ENCODE measurements at places on chromosomes 1 and 21.
A peak's percentile ranks its signal among the peaks of the same experiment; 100 is the strongest.

DNA sequence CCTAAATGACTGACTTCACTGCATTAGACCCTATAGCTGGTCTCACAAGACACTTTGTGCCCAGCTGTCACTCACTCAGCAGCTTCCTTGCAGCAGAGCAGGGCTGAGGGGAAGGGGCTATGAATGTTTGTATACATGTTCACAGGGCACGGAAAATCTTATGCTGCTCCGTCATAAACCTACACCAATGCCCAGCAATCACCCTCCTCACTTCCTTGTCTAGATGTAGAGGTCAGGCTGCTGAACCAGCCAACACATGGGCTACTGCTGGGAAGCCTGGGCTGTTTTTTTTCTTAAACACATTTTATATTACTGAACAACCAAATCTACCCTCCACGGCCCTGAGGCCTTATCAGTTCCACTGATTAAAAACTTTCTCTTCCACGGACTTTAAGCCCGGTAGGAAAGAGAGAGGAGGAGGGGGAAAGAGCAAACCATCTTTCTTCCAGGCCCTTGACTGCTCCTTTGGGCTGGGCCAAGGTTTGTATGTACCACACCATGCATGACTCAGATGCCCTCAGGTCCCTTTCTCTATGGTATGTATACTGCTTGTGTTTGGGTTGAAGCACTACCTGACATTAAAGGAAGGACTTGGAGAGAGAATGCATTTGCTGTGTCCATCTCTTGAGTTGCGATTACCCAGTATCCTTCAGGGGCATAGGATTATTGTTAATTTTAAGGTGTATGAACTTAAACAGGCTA lies 12.7 kb downstream of the MTFR1L start:
- DNase-seq, result no peak
- H3K4me1 ChIP-seq, result peaks cover 6% of the 10 kb centered on the region
- no peaks in the 10 kb centered on the region for H3K27me3 ChIP-seq
- peaks cover 48% of the 10 kb centered on the region for H3K36me3 ChIP-seq
- H3K4me3 ChIP-seq, result no peak overlapping the region

DNA sequence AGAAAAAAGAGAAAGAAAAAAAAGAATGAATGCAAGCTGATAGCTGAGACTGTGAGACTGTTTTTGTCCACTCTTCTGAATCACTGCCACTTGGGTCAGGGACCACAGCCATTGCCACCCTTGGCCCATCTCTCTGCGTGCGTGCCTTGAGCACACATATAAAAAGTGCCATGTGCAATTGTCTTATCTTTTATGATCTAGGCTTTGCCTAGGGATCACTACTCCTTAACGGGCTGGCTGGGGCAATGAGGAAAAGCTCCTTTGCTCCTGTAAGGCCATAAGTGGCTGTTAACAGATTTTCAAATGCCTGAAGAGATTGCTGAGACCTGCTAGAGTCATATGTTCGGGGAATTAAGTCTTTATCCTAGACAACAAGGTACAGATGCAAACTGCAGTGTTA lies 8.2 kb downstream of the SPATA46 start:
- no peaks in the 10 kb centered on the region for H3K27me3 ChIP-seq
- no peak for DNase-seq
- no peaks in the 10 kb centered on the region for H3K36me3 ChIP-seq
- no peaks in the 10 kb centered on the region for H3K4me1 ChIP-seq
- no peak overlapping the region for H3K4me3 ChIP-seq

DNA sequence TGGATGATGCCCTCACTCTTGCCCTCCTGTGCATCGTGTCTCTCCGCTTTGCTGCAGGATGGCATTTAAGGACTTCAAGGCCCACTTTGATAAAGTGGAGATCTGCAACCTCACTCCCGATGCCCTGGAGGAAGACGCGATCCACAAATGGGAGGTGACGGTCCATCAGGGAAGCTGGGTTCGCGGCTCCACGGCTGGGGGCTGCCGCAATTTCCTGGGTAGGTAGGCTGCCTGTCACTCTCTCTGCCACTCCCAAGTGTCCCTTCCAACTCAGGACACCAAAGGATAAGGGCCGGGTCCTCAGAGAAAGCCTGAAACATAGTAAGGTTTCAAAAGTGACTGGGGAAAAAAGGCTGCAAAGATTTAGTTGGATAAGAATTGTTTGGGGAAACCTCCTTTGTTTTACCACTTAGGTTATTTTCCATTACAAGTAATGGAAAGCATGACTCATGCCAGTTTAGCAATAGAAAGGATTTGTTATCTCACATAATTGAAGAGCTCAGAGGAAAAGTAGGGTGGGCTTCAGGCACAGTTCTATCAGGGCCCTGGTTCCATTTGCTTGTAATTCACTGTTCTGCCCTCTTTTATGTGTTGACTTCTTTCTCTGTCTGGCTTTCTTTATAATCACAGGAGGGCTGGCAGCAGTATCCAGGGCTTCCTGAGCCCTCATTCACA lies 31.9 kb downstream of the CAPN9 start:
- no peak for DNase-seq
- H3K36me3 ChIP-seq, result no peaks in the 10 kb centered on the region
- no peak overlapping the region for H3K27ac ChIP-seq
- H3K4me1 ChIP-seq, result no peaks in the 10 kb centered on the region
- H3K27me3 ChIP-seq, result peaks cover 14% of the 10 kb centered on the region
- no peak overlapping the region for H3K4me3 ChIP-seq

GRCh38 chr1:38657873-38658272 lies 201.7 kb downstream of the RRAGC start:
- no peak for DNase-seq
- H3K27me3 ChIP-seq, result peaks cover 15% of the 10 kb centered on the region
- H3K27ac ChIP-seq, result no peak overlapping the region
- no peaks in the 10 kb centered on the region for H3K4me1 ChIP-seq
- H3K4me3 ChIP-seq, result no peak overlapping the region

GRCh38 chr1:242856289-242856688 lies 331.8 kb upstream of the PLD5 start:
- no peaks in the 10 kb centered on the region for H3K4me1 ChIP-seq
- H3K4me3 ChIP-seq, result no peak overlapping the region
- H3K27me3 ChIP-seq, result peaks cover 2% of the 10 kb centered on the region
- no peaks in the 10 kb centered on the region for H3K36me3 ChIP-seq

GRCh38 chr21:34598931-34599400 lies 15.9 kb downstream of the RCAN1 start:
- H3K4me1 ChIP-seq, result no peaks in the 10 kb centered on the region
- H3K27me3 ChIP-seq, result no peaks in the 10 kb centered on the region
- DNase-seq, result no peak
- H3K36me3 ChIP-seq, result no peaks in the 10 kb centered on the region
- H3K27ac ChIP-seq, result no peak overlapping the region

GRCh38 chr1:231279081-231279480 lies 38.1 kb downstream of the GNPAT start:
- no peak overlapping the region for H3K4me3 ChIP-seq
- no peak overlapping the region for H3K27ac ChIP-seq
- peaks cover 32% of the 10 kb centered on the region for H3K36me3 ChIP-seq
- no peak for DNase-seq

- H3K4me3 ChIP-seq, result no peak overlapping the region
- no peak overlapping the region for H3K27ac ChIP-seq
- no peak for DNase-seq
Observed at GRCh38 chr1:25780318-25781129, 19.5 kb upstream of the SELENON start.

- peaks cover 50% of the 10 kb centered on the region for H3K27me3 ChIP-seq
- no peaks in the 10 kb centered on the region for H3K36me3 ChIP-seq
- H3K27ac ChIP-seq, result no peak overlapping the region
- no peak for DNase-seq
- peak overlapping the region; percentile 58 for H3K4me3 ChIP-seq
Observed at GRCh38 chr1:34928066-34928696, 1.3 kb downstream of the DLGAP3 start.

DNA sequence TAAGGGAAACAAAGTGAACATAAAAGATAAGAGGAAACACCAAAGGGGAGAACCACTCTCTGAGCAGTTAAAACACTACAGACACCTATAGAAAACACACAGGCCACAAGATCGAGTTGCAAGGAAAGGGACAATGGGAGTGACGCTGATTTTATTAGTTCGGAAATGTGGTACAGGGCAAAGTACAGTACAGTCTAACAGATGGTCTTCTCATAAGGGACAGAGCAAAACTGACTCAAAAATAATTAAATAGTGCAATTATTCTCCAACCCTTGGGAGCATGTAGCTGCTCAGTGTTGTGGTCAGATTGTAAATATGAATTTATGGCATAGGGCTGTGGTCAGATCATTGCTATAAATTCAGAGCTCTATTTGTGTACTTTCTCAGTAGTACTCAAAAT lies 352.0 kb downstream of the USH2A start:
- H3K4me3 ChIP-seq, result no peak overlapping the region
- no peak for DNase-seq
- H3K4me1 ChIP-seq, result no peaks in the 10 kb centered on the region
- no peaks in the 10 kb centered on the region for H3K36me3 ChIP-seq
- no peak overlapping the region for H3K27ac ChIP-seq
- no peaks in the 10 kb centered on the region for H3K27me3 ChIP-seq

DNA sequence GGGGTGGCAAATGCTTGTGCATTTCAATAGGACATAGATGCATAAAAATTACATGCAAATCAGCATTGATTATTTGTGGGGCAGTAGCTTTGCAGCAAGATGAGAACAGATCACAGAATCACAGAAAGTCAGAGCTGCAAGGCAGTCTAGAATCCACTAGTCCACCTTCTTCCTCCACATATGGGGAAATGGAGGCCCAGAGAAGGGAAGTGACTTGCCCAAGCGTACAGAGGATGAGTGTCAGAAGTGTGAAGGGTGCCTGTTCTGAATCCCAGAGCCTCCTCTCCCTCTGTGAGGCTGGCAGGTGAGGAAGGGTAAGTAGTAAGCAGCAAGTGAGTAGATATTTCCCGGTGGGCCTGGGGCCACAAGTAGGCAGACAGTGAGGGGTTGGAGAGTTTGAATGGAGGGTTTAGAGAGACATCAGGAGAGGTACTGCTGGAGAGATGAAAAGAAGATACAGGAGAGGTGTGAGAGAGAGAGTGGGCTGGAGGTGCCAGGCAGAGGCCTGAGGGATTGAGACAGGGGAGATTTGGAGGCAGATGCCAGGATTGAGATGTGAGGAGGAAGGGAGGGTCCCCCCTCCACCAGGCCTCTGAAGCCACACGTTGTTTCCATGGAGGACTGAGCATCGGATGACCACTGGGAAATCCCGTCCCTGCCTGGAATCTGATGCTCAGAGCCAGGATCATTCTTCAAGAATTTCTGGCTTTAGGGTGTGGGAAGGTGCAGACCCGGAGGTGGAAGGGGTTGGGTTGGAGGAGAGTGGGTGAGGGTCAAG lies 4.8 kb upstream of the MYOG start:
- H3K27ac ChIP-seq, result no peak overlapping the region
- H3K27me3 ChIP-seq, result peaks cover 18% of the 10 kb centered on the region
- no peaks in the 10 kb centered on the region for H3K4me1 ChIP-seq
- no peak overlapping the region for H3K4me3 ChIP-seq
- no peaks in the 10 kb centered on the region for H3K36me3 ChIP-seq

- no peak overlapping the region for H3K27ac ChIP-seq
- H3K4me3 ChIP-seq, result no peak overlapping the region
- no peaks in the 10 kb centered on the region for H3K4me1 ChIP-seq
- no peak for DNase-seq
Observed at GRCh38 chr1:229896306-229896705, 170.7 kb upstream of the GALNT2 start.

- peaks cover 10% of the 10 kb centered on the region for H3K4me1 ChIP-seq
- no peak overlapping the region for H3K4me3 ChIP-seq
- no peaks in the 10 kb centered on the region for H3K27me3 ChIP-seq
- no peaks in the 10 kb centered on the region for H3K36me3 ChIP-seq
Observed at GRCh38 chr1:168832661-168833060, 103.7 kb upstream of the DPT start.

DNA sequence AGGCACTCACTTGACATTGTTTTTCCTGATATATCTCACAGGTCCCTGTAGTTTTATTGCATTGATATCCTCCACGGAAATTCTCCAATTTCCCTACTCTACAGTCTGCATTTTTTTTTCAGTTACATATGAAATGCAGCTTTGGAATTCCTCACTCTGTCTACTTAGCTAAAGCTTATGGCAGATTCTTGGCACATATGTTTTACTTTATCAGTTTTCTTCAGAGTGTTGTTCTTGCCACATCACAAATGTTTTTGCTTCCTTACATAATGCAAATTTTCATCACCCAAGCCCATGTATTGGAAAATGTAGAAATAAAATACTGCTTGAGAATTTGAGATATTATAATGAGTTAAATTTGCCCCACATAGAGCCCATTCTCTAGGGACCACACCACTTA lies 1895.1 kb downstream of the MRPL39 start:
- no peak overlapping the region for H3K4me3 ChIP-seq
- no peak overlapping the region for H3K27ac ChIP-seq
- DNase-seq, result no peak
- H3K36me3 ChIP-seq, result no peaks in the 10 kb centered on the region

DNA sequence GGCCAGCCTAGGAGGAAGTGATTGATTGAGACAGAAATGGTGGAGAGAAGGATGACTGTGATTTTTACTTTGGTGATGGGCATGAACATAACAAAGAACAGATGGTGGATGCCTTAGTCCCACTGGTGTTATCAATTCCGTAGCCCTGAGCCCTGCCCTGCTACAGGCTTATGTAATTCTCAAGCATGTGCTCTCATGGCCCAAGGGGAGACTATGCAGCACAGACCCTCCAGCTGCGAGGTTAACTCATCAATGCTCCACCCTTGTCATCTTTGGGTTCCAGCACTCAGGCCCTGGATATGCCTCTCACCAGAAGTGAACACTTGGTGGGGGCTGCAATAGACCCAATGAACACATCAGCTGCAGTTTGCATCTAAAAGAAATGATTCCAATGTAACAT lies 62.7 kb upstream of the LRRC8D start:
- no peak for DNase-seq
- peaks cover 86% of the 10 kb centered on the region for H3K4me1 ChIP-seq
- H3K27ac ChIP-seq, result peak overlapping the region; percentile 85
- peaks cover 3% of the 10 kb centered on the region for H3K36me3 ChIP-seq
- H3K4me3 ChIP-seq, result peak overlapping the region; percentile 54

- no peaks in the 10 kb centered on the region for H3K4me1 ChIP-seq
- H3K27me3 ChIP-seq, result no peaks in the 10 kb centered on the region
Observed at GRCh38 chr1:96370757-96371156, 350.8 kb upstream of the PTBP2 start.

GRCh38 chr1:2391931-2392509 lies 379 bp downstream of the RER1 start:
- peak overlapping the region; percentile 76 for H3K27ac ChIP-seq
- peak overlapping the region; percentile 89 for H3K4me3 ChIP-seq
- H3K27me3 ChIP-seq, result no peaks in the 10 kb centered on the region
- DNase-seq, result peak; percentile 19
- peaks cover 40% of the 10 kb centered on the region for H3K4me1 ChIP-seq

- no peak for DNase-seq
- no peaks in the 10 kb centered on the region for H3K4me1 ChIP-seq
- no peaks in the 10 kb centered on the region for H3K27me3 ChIP-seq
- H3K27ac ChIP-seq, result no peak overlapping the region
- no peaks in the 10 kb centered on the region for H3K36me3 ChIP-seq
Observed at GRCh38 chr1:106817575-106817974, 238.9 kb upstream of the PRMT6 start.

DNA sequence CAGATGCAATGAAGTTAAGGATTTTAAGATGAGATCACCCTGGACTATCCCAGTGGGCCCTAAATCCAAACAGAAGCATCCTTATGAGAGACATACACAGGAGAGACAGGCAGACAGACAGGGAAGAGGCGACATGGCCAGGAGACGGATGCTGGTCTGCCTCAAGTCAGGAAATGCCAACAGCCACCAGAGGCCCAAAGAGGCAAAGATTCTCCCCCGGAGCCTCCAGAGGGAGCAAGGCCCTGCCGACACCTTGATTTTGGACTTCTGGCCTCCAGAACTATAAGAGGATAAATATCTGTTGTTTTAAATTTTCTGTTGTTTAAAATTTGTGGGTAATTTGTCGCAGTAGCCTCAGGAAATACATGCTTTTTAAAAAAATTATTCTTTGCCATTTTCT lies 116.4 kb downstream of the GLIS1 start:
- H3K27ac ChIP-seq, result no peak overlapping the region
- H3K4me1 ChIP-seq, result no peaks in the 10 kb centered on the region
- DNase-seq, result no peak
- H3K27me3 ChIP-seq, result no peaks in the 10 kb centered on the region

Data from activated CD4-positive, alpha-beta T cell treated with anti-CD3 and anti-CD28 coated beads for 36 hours (primary cell).